ENCODE measurements at places on chromosomes 4 and X. TPM values are rescaled to one million over a fixed set of nuclear protein-coding genes. Genes with fewer than 3 reads are reported as not detected.

- DNase-seq = no peak
Measured at GRCh38 chr4:42278709-42279324, 118.5 kb upstream of the SHISA3 start.

GRCh38 chrX:136574548-136574947, 42.5 kb downstream of the VGLL1 start:
- DNase-seq = no peak

DNA sequence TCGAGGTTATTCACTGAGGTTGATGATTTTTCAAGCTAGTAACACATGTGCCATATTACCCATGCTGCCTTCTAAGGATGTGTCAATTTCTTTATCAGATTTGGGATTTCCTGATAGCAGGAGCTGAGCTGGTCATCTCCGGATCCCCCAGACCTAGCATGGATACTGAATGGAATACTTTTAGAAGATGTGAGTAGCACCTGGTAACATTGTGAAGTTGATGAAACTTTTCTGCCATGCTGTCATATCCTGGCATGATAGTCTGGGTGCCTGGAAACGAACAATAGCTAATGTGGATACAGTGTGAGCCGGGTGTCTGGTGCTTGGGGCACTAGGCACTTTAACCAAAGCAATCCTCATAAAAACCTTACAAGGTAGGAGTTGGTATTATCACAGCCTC, 11.0 kb upstream of the CYTL1 start:
- DNase-seq = no peak

- peak; percentile 90 for DNase-seq
Measured at GRCh38 chrX:22534643-22535042, 261.9 kb downstream of the CBLL2 start.

- DNase-seq = no peak
Measured at GRCh38 chr4:148216321-148216720, 225.9 kb downstream of the NR3C2 start.

GRCh38 chrX:89053223-89053622, 306.2 kb downstream of the CPXCR1 start:
- DNase-seq = no peak

- no peak for DNase-seq
Measured at GRCh38 chr4:142292231-142292630, 553.9 kb downstream of the INPP4B start.

- peak; percentile 94 for DNase-seq
Measured at GRCh38 chr4:139740531-139741041, 75.0 kb downstream of the MGST2 start.

GRCh38 chrX:149471397-149471796, 33.7 kb downstream of the IDS start:
- DNase-seq = no peak

GRCh38 chr4:53767482-53767881, 176.2 kb upstream of the LNX1 start:
- peak; percentile 80 for DNase-seq

GRCh38 chr4:40194602-40195161, 2.1 kb upstream of the RHOH start:
- DNase-seq = no peak

DNA sequence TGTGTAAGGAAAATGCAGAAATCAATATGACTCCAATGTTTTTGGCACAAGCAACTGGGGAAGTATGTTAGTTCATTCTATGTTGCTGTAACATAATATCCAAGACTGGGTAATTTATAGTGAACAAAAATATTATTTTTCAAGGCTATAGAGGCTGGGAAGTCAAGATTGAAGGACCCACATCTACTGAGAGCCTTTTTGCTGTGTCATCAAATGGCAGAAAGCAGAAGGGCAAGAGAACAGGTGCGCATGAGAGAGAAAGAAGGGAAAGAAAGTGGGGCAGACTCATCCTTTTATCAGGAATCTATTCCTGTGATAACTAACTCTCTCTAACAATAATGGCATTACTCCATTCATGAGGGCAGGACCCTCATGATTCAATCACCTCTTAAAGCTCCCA, 237.2 kb downstream of the FAT4 start:
- DNase-seq = no peak

DNA sequence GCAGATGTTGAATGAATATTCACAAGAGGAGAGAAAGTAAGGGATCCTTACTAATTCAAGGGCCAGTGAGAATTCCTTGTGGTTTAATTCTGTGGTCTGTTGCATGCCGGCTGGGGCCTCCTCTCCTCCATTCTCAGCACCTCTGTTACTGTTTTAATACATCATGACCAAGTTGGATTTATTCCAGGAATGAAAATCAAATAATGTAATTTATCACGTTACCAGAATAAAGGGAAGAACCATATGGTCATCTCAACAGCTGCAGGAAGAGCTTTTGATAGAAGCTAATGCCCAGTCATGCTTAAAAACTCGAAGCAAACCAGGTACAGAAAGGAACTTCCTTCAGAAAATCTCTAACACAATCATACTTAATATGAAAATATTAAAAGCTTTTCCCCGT, 54.1 kb downstream of the GRK4 start:
- no peak for DNase-seq

DNA sequence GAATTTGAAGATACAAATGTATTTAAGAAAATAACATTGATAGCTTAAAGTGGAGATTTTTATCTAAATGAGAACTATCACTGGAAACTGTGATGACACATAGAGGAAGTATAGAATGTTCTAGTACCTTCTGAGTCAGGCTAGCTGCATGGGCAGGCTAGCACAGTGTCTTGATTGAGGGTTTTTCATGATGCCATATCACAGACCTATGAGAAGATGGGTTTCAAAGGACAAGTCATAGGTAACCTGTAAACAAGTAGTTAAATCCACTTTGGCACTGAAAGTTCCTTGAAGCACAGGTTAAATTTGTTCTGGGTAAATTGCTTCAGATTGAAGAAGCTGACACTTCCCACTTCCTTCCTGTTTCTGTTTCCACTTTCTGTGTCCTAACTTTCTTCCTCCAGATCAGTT, 48.2 kb upstream of the CDKN2AIP start:
- DNase-seq = peak; percentile 22

GRCh38 chr4:162131256-162131655, 32.5 kb downstream of the FSTL5 start:
- DNase-seq = no peak

GRCh38 chr4:62271107-62271506, 1071.0 kb downstream of the ADGRL3 start:
- DNase-seq = no peak

GRCh38 chr4:123599061-123599919, 202.7 kb downstream of the SPRY1 start:
- DNase-seq = peak; percentile 81

- no peak for DNase-seq
Measured at GRCh38 chr4:113955948-113956347, 23.5 kb downstream of the ARSJ start.

- DNase-seq = no peak
Measured at GRCh38 chrX:23511793-23512192, 155.5 kb upstream of the PRDX4 start.

GRCh38 chrX:65686236-65686635, 18.8 kb downstream of the MSN start:
- DNase-seq = no peak

- peak; percentile 89 for DNase-seq
Measured at GRCh38 chrX:134868771-134869495, 121.9 kb upstream of the SMIM10 start.

DNA sequence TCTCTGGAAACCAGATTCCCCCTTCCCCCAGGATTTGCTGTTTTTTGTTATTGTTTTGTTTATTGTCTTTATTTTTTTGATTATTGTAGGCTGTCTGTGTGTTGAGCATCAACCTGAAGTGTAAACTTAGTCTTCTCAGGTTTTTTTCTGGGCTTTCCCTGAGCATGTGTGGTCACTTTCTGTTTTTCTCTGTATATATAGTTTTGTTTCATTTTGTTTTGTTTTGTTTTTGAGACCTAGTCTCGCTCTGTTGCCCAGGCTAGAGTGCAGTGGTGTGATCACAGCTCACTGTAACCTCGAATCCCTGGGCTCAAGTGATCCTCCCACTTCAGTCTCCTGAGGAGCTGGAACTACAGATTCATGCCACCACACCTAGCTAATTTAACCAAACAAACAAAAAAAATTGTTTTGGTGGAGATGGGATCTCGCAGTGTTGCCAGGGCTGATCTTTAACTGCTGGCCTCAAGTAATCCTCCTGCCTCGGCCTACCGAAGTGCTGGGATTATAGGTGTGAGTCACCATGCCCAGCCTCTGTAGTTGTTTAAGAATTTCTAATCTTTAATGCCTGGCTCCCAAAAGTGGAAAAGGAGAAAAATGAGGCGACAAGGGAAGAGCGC, 9.1 kb downstream of the IL13RA1 start:
- DNase-seq = no peak

DNA sequence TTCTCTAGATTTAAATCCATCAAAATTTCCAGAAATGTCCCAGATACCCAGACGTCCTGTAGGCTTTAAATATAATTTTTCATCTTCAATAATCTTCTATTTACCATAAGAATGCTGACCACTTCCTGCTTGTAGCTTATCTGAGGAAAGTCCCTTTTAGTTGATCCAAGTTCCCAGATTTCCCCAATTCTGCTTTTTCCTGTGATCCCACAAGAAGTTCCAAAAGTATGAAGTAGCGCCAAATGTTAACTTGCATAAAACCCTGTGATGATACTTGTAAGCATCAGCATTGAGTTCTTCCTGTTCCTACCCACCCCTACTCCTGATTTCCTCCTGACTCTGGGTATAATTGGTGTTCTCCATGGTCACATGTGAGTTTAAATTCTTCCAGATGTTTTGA, 10.6 kb upstream of the TLR8 start:
- DNase-seq = no peak

DNA sequence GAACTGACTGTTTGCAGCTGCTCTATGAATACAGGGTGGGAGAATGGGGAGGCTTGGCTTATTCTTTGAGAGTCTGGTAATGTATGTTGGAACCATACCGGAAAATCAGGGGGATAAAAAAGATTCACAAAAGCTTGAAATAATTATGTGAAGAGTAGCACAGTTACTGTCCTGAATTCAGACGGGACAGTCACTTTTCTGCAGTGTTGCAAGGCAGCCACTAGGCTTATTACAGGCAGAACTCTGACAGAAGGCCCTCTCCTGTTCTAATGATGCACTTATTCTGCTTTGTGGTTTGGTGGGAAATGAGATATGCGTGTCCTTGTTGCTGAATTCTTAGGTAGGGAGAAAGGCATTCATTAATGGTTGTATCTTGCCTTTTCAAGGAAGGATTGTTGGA, 37.2 kb downstream of the GUCY1B1 start:
- DNase-seq = peak; percentile 46

DNA sequence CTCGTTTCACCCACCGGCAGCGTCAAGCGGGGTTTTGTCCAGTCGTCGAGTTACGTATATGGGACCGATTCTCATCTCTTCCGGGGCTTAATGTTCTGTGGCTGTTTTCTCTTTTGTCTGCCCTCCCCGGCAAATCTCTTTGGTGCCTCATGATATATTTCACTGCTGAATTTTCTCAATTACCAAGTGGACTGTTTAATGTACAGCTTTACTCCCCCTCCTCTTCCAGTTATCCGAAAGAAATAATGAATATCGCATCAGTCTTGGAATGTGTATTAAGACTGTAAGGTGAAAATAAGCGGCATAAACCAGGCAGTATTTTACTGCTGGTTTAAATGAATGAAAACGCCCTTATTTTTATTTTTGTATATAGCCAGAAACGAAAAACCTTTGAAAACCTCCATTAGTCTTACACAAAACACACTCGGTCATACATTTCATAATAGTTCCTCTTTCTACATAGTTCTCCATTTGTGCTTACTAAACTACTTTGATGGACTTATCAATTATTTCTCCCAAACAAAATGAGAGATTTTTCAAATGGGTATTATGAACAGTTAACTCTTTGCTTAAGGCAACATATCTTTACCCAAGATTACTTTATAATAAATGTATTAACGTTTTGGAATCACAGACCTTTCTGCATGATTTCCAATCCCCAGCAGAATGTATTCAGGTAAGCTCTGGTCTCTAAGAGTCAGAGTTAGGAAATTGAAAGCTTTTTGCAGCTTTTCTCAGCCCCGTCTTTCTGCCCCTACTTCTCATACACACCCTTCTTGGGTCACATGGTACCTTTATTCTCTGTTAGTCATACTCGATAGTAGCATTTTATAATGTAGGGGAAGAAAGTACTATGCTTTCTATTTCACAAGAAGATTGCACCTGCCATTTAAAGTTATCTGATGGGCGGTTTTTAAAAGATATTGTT, 979 bp downstream of the RP2 start:
- peak; percentile 63 for DNase-seq

GRCh38 chr4:101972791-101973190, 182.3 kb downstream of the BANK1 start:
- DNase-seq = no peak

GRCh38 chr4:87738483-87738882, 60.9 kb upstream of the IBSP start:
- DNase-seq = no peak

DNA sequence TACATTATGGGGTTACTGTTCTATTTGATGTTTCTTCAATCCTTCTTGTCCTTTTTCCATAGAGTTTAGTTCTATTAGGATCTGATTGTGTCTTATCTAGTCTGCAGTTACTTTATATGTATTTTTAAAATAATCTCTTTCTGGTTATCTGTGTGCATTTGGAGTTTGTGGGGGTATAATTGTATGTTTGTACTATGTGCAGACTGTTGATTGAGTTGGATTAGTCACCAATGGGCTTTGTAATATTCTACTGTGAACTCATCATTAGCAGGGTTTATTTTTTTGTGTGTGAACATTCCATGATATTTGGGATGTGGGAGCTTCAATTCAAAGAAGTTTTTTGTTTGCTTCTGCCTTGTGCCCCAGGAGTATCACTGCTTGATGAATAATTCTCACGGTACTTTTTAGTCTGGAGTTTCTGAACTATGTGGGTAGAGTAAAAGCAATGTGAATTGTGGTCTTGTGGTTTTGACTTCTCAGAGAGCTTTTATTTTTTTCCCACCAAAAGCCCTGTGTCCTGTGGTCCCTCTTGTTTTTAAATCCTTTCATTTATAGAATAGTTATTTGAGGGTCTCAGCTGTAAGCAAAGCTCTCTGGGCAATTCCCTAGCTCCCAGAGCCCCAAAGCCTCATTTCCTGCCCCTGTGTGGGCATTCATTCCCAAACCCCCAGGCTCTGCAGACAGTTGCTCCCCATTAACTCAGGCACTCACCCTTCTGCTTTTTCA, 127.8 kb downstream of the PHKA2 start:
- peak; percentile 10 for DNase-seq

DNA sequence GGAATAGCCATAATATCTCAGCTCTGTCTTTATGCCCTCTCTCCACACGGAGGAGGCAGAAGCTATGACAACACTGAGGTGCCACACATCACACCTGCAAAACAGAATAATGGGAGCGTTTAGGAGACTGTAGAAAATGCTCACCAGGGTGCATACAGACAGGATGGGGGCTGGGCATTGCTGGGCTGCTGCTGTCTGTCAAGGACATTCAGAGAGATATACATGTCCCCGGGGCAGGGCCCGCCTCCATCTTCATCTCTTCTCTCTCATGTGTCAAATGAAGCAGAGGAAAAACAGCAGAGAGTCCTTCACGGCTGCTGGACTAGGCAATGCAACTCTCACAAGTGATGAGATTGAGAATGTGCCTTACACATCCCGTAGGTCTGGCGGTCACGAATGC, 65.3 kb upstream of the DHRSX start:
- DNase-seq = no peak

TBC1D8B gene
- total RNA-seq = 9.3 TPM

CCDC120 gene
- total RNA-seq = not detected

SSX4B gene
- not detected for total RNA-seq

DRP2 gene
- total RNA-seq = 0.22 TPM

KDR gene
- not detected for total RNA-seq

IL9R gene
- not detected for total RNA-seq

DGAT2L6 gene
- not detected for total RNA-seq

COL4A6 gene
- not detected for total RNA-seq

SSX2 gene
- not detected for total RNA-seq

UGT2A1 gene
- not detected for total RNA-seq

CLDN22 gene
- not detected for total RNA-seq

ATP1B4 gene
- not detected for total RNA-seq

F8A1 gene
- total RNA-seq = 2.9 TPM
